ENCODE measurements at places on chromosomes 6 and 20.

GRCh38 chr20:32685541-32686529 is 12.1 kb upstream of the C20orf203 start:
- DNase-seq = peak; percentile 77

DNA sequence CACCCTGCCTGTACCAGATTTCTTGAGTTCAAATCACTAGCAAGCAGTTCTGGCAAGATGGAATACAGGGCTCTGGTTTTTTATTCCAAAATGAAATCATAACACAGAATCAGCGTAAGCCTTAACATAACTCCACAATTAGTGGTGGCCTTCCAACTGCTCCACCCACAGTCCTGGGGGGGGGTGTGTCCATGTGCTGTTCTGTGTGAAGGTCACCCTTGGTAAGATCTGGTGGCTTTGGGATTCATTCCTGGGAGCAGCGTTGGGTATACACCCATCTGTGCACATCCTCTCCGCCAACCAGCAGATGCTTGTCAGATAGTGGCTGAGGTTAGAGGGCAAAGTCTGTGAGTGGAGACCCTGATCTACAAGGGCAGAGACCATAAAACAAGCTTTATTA is 49.9 kb upstream of the CD83 start:
- no peak for DNase-seq

DNA sequence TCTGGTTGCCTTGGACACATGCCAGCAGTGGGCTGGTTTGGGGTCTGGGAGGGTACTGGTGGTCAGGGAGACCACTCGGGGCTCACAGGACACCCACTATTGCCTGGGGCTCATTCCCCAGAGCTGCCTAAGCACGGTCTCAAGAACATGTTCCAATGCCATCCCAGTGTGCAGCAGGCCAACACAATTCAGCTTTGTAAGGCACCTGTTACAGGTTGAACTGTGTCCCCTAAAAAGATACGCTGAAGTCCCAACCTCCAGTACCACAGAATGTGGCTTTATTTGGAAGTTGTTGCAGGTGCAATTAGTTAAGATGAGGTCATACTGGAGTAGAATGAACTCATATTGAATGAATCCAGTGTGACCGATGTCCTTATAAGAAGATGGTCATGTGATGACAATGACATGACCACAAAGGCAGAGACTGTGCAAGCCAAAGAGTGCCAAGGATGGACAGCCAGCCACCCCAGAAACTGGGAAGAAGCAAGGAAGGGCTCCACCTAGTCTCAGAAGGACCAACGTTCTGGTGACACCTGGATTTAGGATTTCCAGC is 13.5 kb upstream of the MAS1 start:
- DNase-seq = no peak

DNA sequence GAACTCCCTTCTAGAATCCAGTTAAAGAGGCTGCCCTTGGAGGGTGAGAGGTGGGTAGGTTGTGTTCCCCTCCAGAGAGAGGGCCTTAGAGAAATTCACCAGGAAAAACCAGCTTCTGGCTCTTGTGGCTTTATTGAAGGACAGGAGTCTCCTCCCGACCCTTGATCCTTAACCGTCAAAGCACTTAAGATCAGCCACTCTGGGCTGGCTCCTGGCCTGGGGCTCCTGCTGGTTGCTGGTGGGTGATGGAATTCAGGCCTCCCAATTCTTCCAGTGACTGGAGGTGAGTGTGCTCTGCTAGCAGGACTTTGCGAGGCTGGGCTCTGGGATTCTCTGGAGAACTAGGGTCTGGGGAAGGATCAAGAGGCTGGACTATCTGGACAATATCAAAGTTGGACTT is 75.6 kb upstream of the LGSN start:
- no peak for DNase-seq

- DNase-seq = no peak
Measured at GRCh38 chr6:89045576-89045975, 35.0 kb upstream of the PNRC1 start.

GRCh38 chr6:121867095-121867494 is 431.6 kb downstream of the GJA1 start:
- DNase-seq = no peak

- no peak for DNase-seq
Measured at GRCh38 chr6:27890445-27891319, 21.5 kb downstream of the OR2B2 start.

DNA sequence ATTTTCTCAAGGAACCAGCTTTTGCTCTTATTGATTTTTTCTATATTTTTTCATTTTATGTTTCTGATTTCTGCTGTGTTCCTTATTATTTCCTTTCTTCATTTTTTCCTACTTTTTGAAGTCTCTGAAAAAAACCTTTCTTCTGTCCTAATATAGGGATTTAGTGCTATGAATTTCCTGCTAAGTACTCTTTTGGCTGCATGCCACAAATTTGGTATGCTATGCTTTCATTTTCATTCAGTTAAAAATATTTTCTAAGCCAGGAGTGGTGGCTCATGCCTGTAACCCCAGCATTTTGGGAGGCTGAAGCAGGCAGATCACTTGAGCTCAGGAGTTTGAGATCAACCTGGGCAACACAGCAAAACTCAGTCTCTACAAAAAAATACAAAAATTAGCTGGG is 30.6 kb downstream of the SIRPD start:
- DNase-seq = no peak

GRCh38 chr6:2369606-2370005 is 124.2 kb upstream of the GMDS start:
- no peak for DNase-seq

GRCh38 chr20:38049800-38050199 is 16.3 kb downstream of the RPRD1B start:
- no peak for DNase-seq

GRCh38 chr6:20918868-20919267 is 384.6 kb downstream of the CDKAL1 start:
- no peak for DNase-seq

DNA sequence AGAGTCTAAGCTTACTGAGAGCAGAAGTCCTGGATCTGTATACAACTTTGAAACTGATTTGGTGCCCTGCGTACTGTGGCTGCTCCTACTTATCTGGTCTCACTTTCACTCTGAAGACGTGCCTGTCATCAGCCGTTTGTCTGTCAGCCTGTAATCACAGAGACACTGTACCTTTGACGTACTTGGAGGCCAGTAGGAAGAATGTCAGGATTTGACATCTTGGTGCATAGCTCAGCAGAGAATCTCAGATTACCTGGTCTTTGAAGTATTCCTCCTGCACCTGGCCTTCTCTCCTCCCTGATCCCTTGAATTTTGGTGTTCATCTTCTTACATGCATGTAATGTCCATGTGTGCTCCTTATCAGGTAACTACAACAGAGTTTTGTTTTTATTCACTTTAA is 37.7 kb downstream of the DSE start:
- no peak for DNase-seq

- DNase-seq = no peak
Measured at GRCh38 chr6:119649531-119649930, 300.0 kb upstream of the MAN1A1 start.

DNA sequence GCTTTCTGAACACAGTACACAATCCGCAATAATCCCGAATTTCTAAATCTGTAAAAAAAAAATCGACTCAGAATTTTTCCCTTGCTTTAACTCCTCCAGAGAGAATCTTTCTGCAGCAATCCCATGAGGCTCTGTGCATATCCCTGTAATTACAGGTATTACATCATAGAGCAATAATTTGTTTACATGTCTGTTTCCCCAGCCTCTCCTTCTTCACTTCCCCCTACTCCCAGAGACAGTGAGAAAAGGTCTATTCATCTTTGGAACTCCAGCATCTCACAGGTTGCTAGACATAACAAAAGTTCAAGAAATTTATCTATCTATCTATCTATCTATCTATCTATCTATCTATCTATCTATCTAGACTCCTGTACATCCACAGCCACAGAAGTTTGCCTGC is 26.0 kb downstream of the KLHL31 start:
- DNase-seq = no peak

DNA sequence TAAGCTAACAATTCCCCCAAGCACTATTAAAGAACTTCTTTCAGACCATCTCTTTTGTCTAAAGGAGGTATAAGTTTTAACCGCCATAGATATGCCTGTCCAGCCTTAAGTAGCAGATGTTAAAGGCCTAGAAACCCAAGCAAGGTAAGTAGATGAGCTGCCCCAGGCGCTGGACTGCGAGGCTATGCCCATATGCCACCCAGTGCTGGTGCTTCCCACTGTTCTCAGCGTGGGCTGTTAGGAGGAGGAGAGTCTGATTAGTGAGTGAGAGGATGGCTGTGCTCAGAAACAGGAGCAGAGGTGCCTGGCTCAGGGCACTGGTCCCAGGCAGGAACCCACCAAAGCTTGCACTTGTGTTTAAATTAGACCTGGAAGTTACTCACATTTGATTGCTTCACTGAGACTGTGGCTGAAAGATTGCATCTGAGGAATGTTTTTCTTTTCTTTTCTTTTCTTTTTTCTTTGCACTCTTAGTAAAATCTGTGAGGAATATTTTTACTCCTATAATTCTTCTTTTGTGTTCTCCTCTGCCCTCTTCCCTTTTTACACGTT is 32.2 kb downstream of the PRPH2 start:
- DNase-seq = no peak

- no peak for DNase-seq
Measured at GRCh38 chr6:85403331-85404015, 46.4 kb upstream of the NT5E start.

DNA sequence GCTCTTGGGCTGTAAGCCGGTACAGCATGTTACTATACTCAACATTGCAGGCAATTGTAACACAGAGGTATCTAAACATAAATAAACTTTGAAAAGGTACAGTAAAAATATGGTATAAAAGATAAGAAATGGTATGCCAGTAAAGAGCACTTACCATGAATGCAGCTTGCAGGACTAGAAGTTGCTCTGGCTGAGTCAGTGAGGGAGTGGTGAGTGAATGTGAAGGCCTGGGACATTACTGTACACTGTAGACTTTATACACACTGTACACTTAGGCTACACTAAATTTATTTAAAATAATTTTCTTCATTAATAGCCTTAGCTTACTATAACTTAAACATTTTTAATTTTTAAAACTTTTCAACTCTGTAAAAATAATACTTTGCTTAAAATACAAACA is 37.8 kb upstream of the ANKEF1 start:
- DNase-seq = no peak

DNA sequence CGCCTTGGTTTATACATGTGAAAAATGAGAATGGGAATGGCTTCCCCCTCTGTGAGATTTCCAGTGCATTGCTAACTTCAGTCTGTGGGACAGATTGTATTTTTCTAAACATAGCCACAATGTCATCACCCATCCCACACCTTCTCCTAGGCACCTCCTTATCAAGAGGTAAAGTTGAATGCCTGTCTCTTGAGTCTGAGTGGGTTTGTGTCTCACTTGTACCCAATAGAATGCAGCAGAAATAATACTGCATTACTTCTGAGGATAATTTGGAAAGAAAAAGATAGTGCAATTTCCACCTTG is 27.9 kb downstream of the RIN2 start:
- no peak for DNase-seq

DNA sequence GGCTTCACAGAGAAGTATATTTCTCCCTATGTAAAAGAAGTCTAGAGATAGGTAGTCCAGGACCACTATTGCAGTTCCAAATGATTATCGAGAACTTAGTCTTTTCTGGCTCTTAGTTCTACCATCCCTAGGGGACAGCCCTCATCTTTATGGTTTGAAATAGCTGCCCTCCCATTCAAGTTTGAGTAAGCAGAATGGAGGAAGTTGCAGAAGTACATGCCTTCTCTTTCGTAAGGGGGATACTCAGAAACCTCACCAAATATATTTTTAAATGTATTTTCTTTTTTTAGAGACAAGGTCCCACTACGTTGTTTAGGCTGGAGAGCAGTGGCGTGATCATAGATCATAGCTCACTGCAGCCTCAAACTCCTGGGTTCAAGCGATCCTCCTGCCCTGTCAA is 236.8 kb upstream of the RREB1 start:
- DNase-seq = no peak

DNA sequence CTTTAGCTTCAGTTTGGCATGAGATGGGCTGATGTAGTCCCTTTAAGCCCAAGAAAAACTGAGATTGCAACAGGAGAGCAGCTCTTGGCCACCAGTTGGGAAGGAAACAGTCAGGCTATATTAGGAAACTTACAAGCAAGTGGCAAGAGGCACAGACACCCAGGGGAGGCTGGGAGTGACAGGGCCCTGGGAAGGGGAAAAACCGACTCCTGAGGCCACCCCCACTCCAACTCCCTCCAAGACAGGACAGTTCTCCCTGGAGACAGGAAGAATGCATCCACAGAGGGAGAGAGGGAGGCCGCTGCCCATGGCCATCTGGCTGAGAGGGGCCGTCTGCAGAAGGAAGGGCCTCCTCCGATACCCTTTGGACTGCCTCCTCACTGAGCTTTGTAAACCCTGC is 20.5 kb downstream of the JPH2 start:
- no peak for DNase-seq

GRCh38 chr6:33061987-33062386 is 11.5 kb downstream of the HLA-DPA1 start:
- DNase-seq = no peak

DNA sequence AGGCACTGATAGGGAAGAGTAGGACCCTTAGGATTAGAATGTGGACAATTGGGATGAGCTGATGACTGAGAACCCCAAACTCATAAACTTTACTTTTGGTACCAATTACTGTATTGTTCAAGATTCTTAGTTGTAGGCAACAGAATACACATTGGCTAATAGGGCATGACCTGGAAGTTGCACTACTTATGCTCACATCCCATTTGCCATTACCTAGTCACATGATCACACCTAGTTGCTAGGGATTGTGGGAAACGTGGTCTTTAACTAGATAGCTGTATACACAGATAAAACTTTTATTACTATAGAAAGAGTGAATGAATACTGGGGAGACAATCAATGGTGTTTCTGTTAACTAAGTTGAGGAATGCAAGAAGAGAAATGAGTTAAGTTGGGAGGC is 113.4 kb upstream of the AKIRIN2 start:
- no peak for DNase-seq

DNA sequence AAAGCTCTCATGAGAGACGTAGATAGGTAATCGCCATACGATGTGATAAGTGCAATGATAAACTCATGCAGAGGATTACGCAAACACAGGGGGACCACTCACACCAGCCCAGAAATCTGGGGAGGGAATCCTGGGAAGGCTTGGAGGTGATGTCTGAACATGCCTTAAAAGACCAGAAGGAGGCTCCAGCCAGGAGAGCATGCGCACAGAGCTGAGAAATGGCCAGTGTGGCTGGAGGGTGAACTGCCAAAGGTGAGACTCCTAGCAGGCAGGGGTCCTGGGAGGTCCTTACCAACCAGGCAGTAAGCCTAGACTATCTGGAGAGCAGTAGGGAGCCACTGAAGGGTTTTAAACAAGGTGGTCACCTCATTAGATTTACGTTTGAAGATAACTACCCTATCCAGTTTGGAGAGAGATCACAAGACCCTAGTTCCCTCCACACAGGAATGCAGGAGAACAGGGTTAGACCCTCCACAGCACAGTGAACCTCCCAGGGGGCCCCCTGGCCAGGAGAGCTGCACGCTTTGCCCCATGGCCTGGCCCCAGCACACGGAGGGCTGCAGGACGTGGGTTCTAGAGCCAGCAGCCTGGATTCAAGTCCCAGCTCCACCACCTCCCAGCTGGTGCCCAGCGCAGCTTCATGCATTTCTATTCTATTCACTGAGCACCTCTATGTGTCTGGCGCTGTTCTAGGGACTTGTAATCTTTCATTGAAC is 13.1 kb downstream of the MDFI start:
- DNase-seq = no peak

Data from GDM1 (cell line).